ENCODE measurements at places on chromosomes 3 and 15.

DNA sequence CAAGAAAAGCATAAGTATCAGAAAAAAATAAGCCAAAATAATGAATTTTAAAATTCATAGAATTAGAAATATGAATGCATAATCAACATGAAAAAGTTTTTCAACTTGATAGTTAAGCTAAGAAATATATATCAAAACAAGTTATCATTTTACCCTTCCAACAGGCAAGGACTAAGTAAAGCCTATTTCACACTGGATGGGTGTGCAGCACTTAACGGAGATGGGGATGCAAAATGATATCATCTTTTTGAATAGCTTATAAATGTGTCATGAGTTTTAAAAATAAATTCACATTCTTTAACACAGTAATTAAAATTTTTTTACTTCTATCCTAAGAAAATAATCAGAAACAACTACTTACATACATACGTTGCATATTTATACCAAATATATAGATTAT is 20.9 kb downstream of the PIK3R4 start:
- DNase-seq = no peak

GRCh38 chr3:137709011-137709601 is 55.0 kb upstream of the SOX14 start:
- no peak for DNase-seq

GRCh38 chr15:36177590-36178302 is 401.7 kb upstream of the CDIN1 start:
- DNase-seq = no peak

DNA sequence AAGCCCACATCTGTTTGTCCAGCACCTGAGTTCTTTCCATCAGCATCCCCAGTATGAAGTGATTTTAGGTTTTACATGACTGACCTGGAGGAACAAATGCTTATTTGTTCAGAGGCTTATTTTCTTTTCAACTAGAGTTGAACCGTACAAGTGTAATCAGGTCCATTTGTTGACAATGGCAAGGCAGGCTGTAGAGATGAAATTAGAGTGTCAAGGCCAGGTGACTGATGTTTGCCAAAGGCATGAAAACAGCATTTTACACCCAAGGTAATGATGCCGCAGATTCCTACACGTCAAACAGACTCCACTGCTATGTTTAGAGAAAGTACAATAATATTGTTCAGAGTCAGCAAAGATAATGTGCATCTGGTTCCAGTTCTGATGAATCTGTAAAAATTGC is 96.5 kb downstream of the KCNAB1 start:
- no peak for DNase-seq

DNA sequence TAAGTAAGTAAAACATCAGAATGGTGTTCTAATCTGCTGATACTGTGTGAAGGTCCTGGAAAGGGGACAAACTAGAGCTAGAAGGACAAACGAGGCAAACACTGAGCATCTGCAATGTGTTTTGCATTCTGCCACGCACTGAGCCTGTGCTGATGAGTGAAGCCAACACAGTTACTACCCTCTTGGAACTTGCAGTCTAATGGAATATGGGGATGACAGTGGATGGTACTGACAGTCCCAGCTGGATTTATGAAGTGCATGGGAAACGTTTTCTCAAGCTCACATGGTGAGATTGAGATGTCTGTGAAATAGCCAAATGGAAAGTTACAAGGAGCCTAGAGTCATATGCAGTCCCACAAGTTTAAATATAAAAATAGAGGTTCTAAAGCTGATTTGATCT is 86.6 kb downstream of the FOXB1 start:
- DNase-seq = no peak

GRCh38 chr15:63176302-63176701 is 13.1 kb upstream of the RAB8B start:
- no peak for DNase-seq

DNA sequence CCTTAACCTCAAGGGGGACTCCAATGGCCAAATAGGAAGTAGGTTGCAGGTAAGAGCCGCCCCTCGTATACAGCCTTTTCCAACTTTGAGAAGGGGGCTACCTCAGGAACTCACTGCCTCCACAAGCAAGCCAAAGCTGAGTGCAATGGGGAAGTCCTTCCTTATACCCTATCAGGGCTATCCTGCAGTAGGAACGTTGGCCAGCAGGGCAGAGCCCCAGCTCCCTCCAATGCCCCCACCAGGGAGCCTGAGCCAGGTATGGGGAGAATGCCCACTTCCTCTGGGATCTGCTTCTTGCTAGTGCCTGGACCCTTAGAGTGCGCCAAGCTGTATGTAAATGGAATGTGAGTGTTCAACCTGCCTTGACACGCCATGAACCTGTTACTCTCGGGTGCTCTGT is 16.3 kb downstream of the CACNA2D2 start:
- no peak for DNase-seq

DNA sequence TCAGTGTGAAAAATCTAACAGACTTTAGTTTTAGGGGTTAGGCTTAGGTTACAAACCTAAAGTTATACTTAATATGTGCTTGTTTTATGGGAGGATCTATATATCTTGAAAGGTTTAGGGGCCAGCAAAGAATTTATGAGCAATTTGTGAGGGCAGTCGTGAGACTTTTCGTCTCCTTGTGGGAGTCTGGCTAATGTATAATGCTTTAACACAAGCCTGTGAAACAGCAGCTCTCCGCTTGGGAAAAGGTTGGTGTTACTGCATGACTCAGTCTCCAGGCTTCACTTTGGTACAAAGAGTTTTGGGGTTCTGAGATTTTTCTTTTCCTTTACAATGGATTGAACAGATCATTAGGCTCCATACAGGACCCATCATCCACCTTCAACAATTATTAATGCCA is 79.0 kb upstream of the MFGE8 start:
- DNase-seq = no peak

DNA sequence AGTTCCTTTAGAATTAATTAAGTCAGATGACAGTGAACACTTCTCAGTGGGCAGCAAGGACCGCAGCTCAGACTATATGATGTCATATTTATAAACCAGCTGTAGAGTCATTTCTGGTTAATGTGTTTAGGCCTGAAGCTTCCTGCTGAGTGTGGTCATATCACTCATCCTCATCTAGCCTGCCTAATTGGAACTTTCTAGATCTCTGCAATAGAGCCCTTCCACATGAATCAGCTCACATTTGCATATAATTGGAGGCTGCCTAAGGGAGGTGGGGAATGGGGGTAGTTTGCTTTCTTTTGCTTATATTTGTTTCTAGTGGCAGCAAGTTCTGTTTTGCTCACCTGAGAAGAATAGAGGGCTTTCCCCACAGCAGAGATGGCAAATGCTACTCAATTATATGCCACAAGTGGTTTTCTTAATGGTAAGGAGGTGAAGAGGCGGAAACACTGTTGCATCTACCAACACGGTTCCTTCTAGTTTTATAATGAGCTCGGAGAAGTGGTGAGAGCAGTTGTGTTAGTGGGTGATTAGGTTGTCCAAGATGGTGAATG is 148.1 kb downstream of the KLHL25 start:
- no peak for DNase-seq

DNA sequence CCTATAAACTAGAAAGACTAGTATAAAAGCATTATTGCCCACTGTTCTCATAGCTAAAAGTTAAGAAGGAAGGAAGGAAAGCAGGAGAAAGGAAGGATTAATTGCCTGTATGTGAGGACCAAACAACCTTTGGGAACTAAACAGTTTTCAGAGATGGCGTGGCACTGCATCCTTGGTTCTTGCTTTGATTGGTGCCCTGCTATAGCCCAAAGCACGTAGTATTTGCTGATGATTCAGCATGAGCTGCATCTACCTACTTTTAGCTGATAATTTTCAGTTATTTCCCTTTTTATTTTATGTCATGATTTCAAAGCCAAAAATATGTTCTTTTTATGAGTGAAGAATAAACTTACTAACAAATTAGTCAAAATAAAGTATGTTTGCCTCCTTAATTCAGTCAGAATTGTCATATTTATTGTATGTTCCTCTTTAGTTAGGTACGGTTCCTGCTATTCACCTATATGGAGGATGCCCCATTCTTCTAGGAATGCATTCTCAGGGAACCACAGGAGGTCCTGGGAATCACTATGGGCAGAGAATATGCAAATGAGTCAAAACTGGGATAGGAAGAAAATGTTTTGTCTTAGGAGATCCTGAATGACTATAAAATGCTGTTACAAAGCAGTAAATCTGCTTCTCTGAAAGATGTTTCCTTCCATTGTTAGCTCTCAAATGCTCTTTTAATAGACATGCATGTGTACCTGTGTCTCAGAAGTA is 65.4 kb upstream of the THSD4 start:
- no peak for DNase-seq

- no peak for DNase-seq
Observed at GRCh38 chr3:171873580-171873979, 30.4 kb downstream of the TMEM212 start.

DNA sequence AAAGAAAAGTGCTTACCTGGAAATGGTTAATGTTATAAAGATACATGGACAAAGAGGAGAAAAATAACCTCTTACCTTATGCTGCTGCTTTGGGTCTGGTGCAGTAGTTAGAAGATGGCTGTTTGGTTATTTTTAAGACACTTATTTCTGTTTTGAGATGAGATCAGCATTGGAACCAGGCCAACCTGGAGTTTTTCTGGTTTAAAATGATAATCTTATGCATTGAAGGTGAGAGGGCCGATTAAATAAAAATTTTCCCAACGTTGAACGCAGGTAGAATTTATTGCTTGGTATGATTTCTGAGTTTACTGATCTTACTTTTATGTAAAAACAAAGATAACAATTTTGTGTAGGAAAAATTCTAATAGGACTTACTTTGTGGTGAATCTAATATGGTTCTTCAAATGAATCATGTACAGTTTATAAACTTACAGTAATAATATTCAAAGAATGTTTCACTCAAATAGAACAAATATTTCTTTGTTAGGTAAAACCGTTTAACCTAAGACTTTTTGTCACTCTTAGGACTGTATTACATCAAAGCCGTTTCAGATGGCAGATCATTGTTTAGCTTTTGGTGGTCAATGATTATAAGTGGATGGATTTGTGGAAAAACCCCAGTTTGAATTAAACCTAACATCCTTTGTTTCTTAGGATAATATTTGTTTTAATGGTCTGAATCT is 14.9 kb downstream of the UBE2E2 start:
- DNase-seq = no peak

DNA sequence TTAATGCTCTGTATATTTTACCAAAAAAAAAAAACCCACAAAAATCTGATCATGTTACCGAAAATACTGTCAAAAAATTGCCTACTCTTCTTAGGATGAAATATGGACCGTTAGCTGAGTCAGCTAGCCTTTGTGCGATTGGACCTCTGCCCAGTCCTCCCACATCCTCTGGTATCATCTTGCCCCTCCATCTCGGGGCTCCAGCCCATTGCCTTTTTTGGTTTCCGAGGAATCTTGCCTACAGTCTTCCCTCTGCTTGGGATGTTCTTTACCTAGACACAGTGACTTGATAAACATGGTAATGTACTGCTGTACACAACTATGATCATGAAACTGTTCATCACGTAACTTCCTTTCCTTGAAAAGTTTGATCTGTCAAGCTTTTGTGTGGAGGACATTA is 371.4 kb downstream of the SV2B start:
- peak; percentile 61 for DNase-seq

DNA sequence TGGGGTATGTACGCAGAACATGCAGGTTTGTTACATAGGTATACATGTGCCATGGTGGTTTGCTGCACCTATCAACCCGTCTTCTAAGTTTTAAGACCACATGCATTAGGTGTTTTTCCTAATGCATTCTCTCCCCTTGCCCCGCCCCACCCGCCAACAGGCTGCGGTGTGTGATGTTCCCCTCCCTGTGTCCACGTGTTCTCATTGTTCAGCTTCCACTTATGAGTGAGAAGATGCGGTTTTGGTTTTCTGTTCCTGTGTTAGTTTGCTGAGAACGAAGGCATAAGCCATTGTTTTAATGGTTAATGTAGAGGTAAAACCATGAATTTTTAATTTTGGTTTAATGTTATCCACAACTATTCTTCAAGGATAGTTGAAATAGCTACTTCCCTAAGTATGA is 346.8 kb upstream of the EPHA6 start:
- DNase-seq = no peak

DNA sequence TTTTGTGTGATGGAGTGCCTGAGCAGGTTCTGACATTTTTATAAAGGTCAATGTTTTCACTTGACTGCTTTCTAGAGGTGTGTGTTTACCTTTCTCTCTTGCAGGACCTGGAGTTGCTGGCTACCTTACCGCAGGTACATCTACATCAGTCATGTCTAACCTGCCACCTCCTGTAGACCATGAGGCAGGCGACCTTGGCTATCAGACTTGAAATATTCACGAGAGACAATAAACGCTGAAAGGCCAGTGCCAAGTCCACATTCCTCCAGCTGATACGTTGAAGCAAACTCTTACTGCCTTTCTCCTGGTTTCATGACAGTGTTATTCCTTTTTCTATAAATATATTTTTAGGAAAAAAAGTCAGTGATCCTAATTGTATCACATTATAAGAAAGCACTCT is 59.0 kb upstream of the ACKR4 start:
- no peak for DNase-seq

GRCh38 chr3:150454622-150455021 is 46.5 kb downstream of the TSC22D2 start:
- no peak for DNase-seq

- DNase-seq = no peak
Observed at GRCh38 chr3:82004266-82004665, 242.8 kb upstream of the GBE1 start.

DNA sequence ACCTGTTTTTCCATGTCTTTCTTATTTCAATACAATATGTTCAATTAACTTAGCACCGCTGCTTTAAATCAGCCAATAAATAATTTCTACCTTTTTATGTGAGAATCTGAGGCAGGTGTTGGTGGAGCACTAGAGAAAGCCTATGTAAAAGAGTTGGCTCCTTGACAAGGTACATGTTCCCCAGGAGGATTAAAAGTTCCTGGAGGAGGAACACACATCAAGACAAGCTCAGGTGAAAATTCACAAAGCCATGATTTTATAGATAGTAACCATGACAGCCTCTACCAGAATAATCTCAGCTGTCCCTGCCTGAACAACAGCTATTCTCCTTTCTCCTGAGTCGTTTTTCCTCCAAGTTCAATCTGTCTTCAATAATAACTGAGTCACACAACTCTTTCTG is 3.4 kb upstream of the ZBED2 start:
- DNase-seq = no peak

DNA sequence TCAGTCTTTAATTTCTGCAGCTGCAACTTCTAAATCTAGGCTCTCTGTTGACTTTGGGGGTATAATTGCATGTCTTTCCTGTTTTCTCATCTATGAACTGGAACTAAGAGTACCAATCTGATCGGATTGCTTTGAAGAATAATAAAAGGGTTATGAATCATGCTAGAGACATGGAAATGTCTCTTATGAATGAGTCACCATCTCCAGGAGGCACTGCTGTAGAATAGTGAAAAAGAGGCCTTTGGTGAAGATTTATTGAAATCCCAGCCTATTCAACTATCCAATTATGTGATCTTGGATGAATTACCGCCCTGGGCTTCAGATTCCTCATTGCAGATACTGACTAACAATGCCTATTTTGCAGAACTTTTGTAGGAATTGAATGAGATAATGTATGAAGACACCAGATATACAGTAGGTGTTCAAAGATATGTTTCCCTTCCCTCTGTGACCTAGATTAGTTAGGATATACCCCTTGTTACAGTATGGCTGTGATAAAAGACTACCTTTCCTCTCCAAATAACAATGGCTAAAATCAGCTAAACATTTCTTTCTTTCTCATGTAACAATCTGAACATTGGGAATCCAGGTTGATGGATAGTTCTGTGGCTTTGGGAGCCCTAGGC is 11.5 kb upstream of the CMTM8 start:
- peak; percentile 53 for DNase-seq

GRCh38 chr3:113136071-113136470 is 75.3 kb upstream of the BOC start:
- DNase-seq = peak; percentile 40

GRCh38 chr3:108004647-108005046 is 86.2 kb downstream of the CD47 start:
- DNase-seq = no peak

Measured in urothelium cell line (cell line).